ENCODE measurements at places on chromosomes 3 and 15.

DNA sequence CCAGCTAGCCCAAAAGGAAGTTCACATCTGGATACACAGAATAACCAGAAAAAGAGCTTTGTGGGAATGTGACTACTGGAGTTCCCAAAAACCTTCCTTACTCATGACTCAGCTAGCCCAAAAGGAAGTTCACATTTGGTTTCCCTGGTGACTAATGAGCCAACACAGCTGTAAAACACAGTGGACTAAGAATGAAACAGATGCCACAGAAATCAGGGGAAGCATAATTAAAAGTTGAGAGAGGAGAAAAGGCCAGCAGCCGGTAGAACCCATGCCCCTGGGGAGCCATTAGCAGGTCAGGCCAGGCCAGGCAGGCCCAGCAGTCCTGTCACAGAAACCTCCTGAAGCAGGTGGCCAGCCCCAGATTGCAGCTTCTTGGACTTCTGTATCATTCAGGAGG lies 130.3 kb downstream of the GHSR start:
- no peak for DNase-seq

GRCh38 chr3:101778385-101779046 lies 495 bp upstream of the NXPE3 start:
- DNase-seq = no peak

- no peak for DNase-seq
These were observed 265.6 kb downstream of the FOXP1 start for GRCh38 chr3:71317749-71318457.

- no peak for DNase-seq
These were observed 6.4 kb upstream of the ITGB5 start for GRCh38 chr3:124893526-124893925.

DNA sequence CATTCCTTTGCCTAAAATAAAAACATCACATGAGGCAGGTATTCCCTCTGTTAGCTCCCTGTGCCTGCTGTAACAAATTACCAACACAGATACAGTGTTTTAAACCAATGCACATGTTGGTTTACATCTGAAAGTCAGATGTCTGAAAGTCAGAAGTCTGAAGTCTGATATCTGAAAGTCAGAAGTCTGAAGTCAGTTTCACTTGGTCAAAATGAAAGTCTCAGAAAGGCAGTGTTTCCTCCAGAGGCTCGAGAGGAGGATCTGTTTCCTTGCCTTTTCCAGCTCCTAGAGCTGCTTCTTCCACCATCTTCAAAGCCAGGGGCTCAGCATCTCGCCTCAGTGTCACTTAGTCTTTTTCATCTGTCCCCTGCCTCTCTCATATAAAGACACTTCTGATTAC lies 22.0 kb downstream of the SST start:
- DNase-seq = no peak
